Caco-2 (cell line): ENCODE measurements at places on chromosomes 2 and 18.

DNA sequence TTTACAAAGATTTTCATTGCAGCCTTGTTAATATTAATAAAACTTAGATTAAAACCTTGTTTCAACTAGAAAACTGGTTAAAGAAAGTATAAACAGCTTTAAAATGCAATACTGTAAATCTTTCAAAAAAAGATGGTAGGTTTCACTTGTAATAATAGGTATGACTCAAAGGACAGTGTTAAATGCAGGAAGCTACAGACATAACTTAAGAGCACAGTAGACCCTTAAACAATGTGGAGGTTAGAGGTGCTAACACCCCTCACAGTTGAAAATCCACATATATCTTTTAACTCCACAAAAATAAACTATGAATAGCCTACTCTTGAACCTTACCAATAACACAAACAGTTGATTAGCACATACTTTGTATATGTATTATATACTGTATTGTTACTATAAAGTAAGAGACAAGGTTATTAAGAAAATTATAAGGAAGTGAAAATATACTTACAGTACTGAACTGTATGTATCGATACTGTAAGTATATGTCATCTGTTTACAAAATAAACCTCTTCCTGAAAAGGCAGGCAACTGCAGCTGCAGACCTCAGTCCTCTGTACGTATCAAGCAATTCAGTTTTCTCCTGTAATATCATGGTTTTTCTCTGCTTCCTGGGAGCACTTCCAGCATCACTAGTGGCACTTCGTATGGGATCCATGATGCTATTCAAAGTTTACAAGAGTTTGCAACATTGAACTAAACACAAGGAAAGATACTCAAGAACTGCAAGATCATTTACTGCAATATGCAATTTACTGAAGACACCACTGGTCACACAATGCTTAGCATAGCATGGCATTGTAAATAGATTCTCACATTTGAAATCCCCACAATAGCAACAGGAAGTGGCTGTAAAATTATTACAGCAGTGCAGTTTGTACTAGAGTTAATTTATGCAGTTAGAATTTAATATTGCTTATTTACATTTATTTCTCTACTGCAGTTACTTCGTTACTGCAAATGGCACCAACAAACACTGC is 610.5 kb upstream of the LRRTM4 start:
- DNase-seq, result no peak

GRCh38 chr2:97671526-97671925 is 2.0 kb downstream of the C2orf92 start:
- no peak for DNase-seq

DNA sequence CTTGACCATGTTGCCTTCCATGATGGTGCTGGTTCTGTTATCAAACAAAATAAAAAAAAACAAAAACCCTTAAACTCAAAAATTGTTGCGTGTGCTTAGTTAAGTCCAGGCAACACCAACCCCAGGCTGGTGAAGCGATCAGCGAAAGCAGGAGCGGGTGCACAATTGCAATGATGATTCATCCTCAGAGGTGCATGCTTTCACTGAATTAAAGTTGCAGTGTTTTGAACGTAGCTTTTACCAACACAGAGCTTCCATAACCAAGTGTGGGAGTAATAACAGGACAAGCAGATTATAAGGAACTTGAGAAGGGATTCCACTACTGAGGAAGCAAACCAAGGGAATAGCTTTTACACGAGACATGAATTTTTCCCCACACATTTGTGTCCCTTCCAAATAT is 39.7 kb upstream of the RAPH1 start:
- no peak for DNase-seq

DNA sequence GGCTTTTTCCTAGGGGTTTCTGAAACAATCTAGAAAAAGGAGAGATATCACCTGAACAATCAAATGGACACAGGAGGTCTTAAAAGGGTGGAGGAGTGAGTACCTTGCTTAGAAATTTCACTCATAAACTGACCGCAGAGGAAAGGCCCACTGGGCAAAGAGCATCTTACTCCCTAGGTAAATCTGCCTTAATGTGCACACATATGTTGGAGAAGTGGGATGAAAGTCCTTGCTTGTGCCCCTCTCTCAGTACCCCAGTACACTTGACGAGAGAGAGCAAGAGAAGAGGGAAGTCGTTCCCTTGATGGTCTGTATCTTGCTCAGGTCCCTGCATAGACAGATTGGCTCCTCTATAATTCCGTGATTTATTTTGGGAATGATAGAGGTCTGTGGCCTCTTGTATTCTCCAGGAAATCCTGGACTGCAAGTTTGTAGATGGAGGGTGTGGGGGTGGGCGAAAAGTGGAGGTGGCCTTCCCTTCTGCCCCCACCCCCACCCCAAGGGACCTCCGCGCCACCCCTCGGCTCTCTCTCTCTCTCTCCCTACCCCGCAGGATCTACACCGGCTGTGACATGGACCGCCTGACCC is 6.8 kb downstream of the TBR1 start:
- no peak for DNase-seq

DNA sequence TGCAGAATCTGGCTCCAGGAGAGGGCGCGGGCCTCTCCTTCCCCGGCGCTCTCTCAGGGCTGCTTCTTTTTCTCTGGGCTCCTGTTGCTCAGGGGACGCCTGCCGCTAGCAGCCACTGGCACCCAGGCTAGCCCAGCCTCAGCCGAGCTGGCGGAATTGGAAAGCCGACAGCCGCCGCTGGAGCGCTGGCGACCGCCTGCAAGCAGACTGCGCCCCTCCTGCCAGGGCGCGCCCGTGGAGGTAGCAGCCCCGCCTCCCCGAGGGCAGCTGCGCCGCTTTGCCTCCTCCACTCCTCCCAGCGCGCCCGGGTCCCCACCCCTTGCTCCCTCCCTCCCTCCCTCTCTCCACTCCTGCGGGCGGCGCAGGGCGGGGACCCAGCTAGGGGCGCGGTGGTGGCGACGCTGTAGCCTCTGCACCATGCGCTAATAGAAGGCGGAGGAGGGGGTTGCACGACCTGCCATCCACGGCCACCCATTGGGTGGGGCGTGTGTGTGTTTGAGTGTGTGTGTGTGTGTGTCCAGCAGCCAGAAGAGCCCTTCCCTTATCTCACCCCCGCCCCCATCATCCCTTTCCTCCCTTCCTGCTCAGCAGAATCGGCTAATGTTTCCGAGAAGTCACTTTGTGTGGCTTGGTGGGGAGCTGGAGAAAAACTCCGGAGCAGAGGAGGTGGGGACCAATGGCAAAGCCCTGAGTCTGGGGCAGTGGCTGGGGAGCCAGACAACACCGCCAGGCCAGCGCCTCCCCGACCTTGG is at the start of gene SCN9A:
Gene SCN9A (minus strand): TSS at position 209 of the 752 bp plus-strand sequence. CDS start 64,188 bp downstream, outside the sequence.
- peak; percentile 87 for DNase-seq

DNA sequence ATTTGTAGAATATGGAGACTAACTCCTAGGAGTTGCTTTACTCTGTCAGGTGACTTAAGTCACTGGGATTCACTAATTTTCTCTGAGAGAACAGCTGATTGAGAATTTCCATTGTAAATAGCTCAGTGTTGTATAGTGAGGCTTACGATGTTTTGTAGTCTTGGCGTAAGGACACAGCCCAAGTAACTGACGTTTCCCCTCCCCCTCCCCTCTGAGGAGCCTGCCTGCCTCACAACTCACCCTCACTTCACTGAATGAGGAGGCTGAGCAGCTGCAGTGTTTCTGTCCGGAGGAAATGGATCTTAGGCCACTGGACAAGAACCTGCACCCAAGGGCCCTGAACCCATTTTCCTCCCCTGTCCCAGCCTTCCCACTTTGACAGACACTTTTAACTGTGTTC is 264.6 kb downstream of the PHLPP1 start:
- no peak for DNase-seq

DNA sequence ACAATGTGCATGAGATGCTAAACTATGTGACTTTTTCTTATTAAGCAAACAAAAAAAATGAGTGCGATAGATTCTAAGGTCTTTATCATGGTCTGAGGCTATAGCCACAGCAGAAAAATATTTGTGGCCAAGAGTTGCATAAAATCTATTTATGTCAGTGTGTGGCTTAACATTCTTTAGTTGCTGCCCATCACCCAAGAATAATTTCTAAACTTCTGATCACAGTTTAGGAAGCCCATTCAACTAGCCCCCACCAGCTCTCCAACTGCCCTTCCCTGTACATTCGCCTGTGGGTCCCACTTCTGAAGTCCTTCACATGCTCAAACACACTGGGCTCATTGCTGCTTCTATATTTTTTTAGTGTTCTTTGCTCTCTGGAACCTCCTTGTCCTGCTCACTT is 107.1 kb downstream of the CTNNA2 start:
- DNase-seq, result no peak

DNA sequence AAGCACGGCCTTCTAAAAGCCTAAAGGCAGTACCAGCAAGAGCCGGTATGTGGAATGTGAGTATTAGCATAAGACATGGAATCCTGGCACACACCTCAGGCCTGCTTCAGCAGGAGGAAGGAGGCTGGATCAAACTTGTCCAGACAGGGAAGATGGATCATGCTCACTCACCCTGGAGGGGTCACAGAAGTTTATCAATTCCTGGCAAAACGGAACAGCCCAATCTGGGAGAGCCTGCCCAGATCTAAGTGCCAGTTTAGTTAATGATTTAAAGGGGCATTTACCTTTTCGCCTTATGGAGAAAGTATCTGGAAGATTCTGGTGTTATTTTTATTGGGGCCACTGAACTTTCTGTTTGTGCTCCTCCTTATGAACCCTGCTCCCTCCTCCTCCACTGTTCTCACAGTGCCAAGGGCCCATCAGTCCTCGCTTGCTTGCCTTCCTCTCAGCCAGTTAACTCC is 58.3 kb upstream of the NFE2L2 start:
- peak; percentile 48 for DNase-seq

GRCh38 chr2:207474863-207475485 is 54.8 kb upstream of the CREB1 start:
- no peak for DNase-seq

DNA sequence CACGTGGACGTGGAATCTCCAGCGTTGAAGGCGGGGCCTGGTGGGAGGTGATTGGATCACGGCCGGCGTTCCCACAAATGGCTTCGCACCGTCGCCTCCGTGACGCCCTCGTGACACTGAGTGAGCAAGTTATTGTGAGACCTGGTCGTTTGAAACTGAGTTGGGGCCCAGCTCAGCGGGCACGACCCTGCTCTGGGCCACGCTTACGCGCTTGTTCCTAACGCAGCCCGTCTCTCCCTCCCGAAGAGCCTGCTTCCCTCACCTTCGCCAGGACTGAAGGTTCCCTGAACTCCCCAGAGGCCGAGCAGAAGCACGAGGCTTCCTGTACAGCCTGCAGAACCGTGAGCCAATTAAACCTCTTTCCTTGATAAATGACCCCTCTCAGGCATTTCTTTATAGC is 121.8 kb downstream of the RTP5 start:
- DNase-seq, result no peak

GRCh38 chr18:64258111-64258650 is 109.3 kb upstream of the LINC00305 start:
- no peak for DNase-seq

DNA sequence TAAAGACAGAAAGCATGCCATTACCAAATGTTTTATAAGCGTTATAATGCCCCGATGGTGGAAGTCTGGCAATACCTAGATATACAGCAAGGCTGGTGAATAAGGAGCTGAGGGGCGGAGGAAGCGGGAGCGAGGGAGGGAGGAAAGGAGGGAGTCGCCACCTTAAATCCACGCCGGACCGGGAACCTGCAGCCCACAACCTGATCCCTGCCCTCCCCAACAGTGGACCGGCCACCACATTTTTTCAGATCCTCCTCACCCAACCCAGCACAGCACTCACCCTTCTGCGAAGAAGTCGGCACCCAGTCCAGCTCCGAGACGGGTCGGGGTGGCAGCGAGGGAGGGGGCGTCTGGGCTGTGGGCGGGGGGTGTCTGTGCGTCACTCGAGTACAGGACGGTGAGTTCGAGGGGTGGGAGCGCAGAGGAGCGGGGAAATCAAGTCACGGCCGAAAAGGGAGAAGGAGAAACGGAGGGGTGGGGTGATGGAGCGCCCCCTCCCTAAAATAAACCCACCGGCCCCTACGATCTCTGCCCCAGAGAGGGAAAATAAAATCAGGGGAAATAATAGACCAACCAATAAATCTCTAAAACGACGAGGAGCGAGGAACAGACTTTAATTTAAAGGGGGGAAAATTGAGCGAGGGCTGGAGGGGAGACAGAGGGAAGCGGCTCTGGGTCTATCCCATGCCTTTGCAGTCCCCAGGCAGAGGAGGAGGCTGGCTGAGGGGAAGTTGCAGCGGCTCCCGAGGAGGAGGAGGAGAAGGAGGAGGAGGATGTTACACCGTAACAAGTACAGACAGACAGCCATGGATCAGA is 96.5 kb upstream of the SERTAD2 start:
- peak; percentile 41 for DNase-seq

DNA sequence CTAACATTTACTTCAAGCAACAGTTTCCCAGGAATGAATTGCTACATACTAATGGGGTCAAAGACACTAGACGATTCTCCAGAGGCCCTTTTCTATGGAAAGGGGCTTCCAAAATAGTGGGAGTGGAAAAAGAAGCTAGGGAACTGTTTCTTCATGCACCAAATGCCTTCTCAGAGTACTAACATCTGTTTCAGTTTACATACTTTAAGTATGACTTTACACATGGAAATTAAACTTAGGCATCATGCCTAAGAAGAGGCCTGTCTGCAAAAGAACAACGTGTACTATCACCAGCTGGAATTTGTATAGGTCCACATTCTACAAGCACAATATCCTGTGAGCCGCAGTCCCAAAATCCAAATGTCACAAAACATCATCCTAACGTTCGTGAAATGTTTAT is 29.4 kb upstream of the WDR75 start:
- no peak for DNase-seq

DNA sequence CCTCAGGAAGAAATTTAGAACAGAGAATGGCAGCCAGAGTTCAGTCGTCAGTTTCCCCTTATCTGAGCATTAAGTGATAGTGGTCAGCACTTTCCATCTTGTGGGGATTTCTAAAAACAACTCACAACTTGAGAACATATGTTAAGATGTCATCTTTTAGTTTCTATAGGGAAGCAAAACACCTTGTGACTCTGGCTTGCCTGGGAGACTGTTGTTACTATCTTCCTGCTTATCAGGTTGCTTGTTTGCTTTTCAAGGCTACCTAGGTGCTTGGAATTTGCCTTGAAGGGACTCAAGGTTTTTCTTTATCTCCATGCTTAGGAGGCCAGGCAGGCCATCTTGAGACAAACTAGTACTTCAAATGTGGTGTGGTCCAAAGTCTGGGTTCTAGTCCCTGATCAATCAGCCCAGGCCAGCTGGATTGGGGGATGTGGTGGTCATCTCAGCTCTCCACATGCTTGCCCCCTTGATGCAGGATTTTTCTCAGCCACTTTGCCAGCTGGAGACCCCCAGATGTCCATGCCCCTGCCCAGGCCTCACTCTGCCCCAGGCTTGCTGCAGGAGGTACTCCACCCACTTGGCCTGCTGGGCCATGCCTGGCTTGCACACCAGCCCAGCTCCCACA is 125.9 kb downstream of the LYPD1 start:
- DNase-seq, result peak; percentile 53

DNA sequence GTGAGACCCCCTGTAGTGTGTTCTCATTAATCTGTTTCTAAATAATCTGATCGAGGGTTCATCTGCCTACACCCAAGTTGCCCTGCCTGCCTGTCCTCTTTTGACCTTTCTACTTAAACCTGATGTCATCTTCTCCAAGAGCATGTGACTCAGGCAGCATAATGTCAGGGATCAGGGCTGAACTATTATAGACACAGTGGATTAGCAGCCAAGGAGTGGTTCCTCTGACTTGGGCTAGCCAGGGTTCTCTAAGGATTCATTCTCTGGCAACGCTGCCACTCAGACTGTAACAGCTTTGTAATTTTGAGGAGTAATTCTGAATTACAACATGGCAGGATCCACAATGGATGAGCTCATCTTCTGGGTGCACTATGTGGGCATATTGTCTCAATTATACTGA is 124.0 kb downstream of the MDH1 start:
- DNase-seq, result no peak

GRCh38 chr18:75586130-75586889 is 158.8 kb upstream of the SMIM21 start:
- DNase-seq, result no peak
